Activated naive CD8-positive, alpha-beta T cell treated with anti-CD3 and anti-CD28 coated beads, Interleukin-2, amount 10 ng/mL, durations not matched to agents 7 days and 5 days (primary cell): ENCODE measurements at places on chromosomes 6 and 20. TPM values are rescaled to one million over a fixed set of nuclear protein-coding genes. Genes with fewer than 3 reads are reported as not detected.

DNA sequence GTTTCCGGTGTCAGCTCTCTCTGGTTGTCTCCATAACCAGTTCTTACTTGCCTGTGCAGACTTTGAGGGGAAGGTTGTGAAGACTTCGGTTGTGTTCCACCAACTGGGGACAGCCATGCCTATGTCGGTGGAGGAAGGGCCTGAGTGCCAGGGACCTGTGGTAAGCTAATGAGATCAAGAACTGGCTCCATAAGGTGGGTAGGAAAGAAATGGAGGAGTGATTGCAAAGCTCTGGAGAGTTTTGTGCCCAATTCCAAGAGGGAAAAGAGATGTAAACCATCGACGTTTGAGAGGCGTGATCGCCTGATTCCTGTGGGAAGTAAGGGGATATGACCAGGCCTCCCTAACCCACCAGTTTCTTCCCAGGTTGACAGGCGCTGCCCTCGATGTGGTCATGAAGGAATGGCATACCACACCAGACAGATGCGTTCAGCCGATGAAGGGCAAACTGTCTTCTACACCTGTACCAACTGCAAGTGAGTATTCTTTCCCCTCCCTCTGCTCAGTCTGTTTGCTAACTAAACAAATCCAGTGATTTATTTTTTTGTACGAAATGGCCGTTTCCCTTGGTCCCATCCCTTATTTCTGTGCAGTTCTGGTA is 893 bp downstream of the POLR1H start:
- no peak for DNase-seq

DNA sequence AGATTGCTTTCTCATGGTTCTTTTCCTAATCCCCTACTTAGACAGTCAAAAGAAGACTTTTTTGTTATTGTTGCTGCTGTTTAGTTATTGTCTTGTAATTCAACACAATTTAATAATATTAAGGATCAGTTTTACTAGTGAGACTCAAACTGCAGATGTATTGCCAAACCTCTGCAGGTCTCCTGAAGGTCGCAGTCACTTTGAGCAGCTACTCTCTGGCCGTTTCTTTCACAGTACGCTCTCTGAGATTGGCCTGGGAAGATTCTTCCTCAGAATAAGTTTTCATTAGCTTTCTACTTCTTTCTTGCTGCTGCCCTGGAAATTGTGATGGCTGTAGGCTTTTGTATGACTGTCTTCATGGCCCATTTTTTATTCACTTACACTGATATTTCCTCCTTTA is 930.8 kb downstream of the QKI start:
- DNase-seq, result no peak

DNA sequence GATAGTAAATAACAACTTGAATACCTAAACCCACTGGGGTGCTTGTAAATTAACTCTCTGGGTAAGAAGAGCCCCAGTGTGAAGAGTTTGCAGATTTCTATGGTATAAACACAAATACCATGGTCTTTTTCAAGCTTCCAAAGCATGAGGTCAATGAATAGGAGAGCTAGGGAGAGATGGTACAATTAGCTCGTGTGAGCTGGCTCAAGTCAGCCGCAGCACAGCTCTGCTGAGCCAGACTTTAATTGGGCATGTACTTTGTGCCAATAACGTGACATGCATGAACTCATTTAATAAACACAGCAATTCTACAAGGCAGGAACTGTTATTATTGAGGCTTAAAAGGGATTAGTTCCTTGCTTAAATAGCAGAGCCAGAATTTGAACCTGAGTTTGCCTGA is 684.2 kb downstream of the KIF16B start:
- no peak for DNase-seq

DNA sequence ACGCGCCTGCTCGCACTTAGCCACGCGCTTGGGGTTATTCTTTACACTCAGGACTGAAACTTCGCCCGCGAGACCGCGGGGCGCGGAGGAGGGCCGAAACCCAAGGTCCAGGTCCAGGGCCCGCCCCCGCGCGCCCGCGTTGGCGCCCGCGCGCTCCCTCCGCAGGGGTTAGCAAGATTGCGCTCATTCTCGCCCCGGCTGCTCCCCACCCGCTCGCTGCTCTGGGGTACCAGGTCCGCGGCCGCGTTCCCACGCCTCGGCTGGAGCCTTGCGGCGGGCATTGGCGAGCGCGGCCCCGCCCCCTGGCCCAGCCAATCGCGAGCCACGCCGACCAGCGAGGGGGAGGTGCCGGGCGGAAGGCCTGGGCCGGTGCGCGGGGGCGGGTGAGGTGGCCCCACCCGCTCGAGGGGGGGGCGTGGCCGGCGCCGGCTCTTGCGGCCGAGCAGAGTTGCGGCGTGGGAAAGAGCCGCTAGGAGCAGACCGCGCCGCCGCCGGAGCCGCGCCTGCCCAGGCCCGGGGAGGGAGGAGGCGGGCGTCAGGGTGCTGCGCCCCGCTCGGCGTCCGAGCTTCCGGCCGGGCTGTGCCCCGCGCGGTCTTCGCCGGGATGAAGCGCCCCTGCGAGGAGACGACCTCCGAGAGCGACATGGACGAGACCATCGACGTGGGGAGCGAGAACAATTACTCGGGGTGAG is at the start of gene HEY2:
Gene HEY2, plus strand, starts transcription at position 460 of the 692 bp plus-strand sequence. Its CDS starts 145 bp downstream, at position 605.
- DNase-seq, result peak; percentile 92

GRCh38 chr6:169291646-169292337 is 38.1 kb upstream of the THBS2 start:
- no peak for DNase-seq

DNA sequence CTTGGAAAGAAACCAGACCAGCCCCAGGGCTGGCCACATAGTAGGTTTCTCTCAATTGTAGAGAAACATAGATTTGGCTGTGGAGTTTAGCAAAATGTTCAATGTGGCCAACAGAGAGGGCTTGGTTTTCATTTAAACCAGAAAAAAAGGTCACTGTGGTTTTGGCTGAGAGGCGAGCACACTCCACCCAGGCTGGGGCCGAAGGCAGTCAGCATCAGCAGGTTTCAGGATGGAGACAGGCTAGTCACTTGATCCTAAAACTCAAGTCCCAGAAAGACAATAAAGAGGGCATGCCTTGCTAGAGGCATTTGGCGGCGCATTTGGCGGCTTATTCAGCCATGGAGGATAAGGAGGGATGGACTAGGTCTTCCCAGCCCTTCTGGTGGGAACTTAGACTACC is 73.1 kb downstream of the PRND start:
- DNase-seq, result no peak

GRCh38 chr20:24588047-24588635 is 118.7 kb downstream of the SYNDIG1 start:
- no peak for DNase-seq

The JPH2 gene
- total RNA-seq, result 0.36 TPM

The ZBTB46 gene
- total RNA-seq, result 0.25 TPM

The FAM217A gene
- not detected for total RNA-seq

The TMC2 gene
- not detected for total RNA-seq
